Uterus (tissue), 4 donors: ENCODE measurements at places on chromosomes 3 and 15.

- DNase-seq, result no peak
Observed at GRCh38 chr3:48015431-48016180, 610 bp downstream of the MAP4 start.

GRCh38 chr15:28272587-28272986 lies 49.4 kb downstream of the HERC2 start:
- no peak for DNase-seq

DNA sequence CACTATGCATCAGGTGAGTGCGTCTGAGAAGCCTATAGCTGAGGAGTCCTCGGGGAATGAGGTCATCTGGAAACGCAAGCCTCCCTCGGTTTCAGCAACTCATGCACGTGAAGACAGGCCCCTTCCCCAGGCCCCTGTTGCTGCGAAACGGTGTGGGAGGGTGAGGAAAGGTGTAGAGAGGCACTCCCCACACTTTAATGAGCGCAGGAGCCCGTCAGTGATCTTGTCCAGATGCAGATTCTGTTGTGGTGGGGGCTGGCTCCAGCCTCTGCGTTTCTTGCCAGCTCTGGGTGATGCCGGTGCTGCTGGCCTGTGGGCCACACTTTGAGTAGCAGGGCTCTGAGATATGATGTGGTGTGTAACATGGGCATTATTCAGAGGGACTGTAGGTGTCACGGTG lies 38.6 kb upstream of the LACTB start:
- DNase-seq, result peak; percentile 92

- no peak for DNase-seq
Observed at GRCh38 chr15:75161917-75162414, 39.7 kb upstream of the C15orf39 start.

GRCh38 chr3:171831936-171832335 lies 11.2 kb upstream of the TMEM212 start:
- DNase-seq, result no peak

GRCh38 chr15:63210151-63211091 lies 21.0 kb downstream of the RAB8B start:
- DNase-seq, result no peak

DNA sequence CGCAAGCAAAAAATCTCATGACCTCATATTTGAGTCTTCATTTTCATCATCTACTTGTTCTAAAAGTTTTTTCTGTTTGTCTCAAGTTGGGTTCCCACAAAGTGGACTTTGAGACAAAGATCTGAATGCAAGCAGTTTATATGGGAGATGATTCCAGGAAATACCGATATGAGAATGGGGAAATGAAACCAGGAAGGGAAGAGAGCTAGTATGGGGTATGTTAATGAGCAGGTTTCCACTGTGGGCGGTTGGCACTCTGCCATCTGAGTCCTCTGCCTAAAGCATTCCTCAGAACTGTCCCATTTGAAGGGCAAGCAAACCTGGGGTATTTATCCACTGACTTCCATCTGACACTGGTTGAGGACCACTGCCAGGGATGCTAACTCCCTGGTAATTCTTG lies 8.8 kb downstream of the ADPRH start:
- no peak for DNase-seq

GRCh38 chr3:181290941-181291340 lies 301.4 kb upstream of the DNAJC19 start:
- DNase-seq, result no peak

- no peak for DNase-seq
Observed at GRCh38 chr3:177571944-177572315, 374.6 kb upstream of the TBL1XR1 start.

- DNase-seq, result peak; percentile 69
Observed at GRCh38 chr15:90062023-90062442, 40.2 kb downstream of the IDH2 start.

GRCh38 chr3:139226731-139227130 lies 117.1 kb upstream of the MRPS22 start:
- no peak for DNase-seq

DNA sequence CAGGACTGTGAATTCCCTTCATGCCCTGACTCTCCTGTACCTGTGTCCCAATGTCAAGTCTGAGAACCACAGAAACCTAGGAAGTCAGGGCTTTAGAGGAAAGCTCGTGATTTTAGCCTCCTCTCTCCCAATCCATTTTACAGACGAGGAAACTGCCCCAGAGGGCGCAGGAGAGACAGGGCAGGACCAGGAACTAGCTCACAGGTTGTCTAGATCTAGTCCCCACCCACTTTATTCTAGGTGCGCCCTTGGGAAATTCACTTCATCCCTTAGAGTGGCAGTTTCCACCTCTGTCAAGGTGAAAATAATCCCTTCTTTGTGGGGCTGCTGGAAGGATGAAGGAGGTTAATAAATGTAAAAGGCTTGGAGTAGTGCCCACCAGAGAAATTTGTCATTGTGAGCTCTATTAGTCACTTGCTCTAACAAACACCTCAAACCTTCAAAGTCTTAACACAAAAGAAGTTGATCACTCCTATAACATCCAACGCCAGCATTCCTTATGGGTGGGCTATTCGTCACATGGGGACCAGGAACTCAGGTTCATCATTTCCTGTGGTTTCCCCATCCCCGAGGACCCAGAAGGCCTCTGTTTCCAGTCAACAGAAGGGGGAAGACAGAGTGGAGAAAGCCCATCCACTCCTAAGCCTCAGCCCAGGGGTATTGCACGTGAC lies 282.3 kb downstream of the XXYLT1 start:
- DNase-seq, result no peak

- DNase-seq, result peak; percentile 63
Observed at GRCh38 chr15:67892559-67893377, 52.9 kb upstream of the RNU6-1 start.

DNA sequence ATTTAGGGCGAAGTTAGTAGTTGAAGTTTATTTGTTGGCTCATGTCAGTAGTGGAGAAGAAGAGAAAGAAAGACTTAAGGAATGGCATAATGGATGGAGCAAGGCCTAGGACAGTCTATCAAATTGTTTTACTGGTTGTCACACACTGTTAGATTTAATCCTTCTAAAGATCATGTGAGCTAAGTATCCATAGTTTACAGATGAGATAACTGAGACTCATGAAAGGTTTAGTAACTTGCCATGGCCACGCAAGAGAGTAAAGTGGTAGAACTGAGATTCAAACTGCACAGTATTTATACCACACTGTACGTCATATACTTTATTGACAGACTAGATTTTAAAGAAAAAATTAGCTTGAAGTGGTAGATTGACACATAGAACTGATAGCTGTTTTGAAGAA lies 11.4 kb downstream of the SPRED1 start:
- no peak for DNase-seq

DNA sequence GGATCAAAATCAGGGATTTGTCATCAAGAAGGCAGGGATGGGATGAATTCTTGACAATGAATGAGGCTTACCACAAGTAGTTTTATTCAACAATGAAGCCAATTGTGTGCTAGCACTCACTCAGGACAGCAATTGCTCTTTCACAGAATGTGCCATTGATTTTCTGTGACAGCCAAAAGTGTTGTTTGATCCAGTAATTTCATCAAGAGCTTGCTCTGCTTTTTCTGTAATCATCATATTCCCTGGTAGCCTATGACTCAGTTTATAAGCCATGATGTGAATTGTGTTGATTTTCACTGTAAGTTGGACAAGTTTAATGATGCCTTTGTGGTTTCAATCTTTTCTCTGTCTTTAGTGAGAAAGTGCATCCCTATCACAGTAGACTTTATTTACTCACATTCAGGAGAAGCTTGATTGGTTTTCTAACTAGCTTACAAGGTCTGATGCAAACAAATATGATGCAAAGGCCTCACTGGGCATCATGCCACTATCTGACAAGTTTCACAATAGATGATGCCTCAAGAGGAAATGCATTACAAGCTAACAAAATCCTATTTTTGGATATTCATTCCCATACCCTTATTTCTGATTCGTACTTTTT lies 13.6 kb upstream of the CSRNP1 start:
- peak; percentile 33 for DNase-seq

DNA sequence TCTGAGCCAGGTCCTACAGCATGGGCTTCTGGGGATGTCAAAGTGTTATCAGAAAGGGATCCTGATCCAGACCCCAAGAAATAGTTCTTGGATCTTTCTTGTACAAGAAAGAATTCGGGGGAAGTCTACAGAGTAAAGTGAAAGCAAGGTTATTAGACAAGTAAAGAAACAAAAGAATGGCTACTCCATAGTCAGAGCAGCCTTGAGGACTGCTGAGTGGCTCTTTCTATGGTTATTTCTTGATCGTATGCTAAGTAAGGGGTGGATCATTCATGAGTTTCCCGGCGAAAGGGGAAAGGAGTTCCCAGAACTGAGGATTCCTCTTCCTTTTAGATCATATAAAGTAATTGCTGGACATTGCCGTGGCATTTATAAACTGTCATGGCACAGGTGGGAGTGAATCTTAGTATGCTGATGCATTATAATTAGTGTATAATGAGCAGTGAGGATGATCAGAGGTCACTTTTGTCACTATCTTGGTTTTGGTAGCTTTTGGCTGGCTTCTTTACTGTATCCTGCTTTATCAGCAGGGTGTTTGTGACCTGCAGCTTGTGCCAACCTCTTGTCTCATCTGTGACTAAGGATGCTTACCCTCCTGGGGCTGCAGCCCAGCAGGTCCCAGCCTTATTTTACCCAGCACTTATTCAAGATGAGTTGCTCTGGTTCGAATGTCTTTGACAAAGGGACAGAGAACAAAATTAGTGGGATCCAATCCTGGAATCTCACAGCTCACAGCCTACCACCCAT lies 41.0 kb downstream of the CRYGS start:
- DNase-seq, result no peak

- no peak for DNase-seq
Observed at GRCh38 chr15:81302701-81303109, 21.2 kb downstream of the STARD5 start.

GRCh38 chr3:17292556-17292955 lies 407.8 kb downstream of the PLCL2 start:
- DNase-seq, result no peak

DNA sequence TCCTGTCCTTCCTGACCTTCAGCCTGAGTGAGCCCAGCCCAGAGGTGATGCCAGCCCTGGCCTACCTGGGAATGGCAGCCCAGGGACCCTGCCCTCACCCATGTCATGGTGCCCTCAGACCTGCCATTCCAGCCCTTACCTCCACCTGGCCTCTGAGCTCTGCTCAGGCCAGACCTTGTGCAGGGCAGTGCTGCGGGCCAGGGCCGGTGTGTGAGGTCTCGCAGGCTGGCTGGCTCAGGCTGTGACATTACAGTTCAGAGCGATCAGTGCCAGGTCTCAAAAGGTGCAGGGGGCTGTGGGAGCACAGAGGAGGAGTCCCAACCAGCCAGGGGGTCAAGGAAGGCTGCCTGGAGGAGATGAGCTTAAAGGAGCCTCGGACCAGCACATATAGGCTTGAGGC lies 6.4 kb upstream of the CPLX3 start:
- DNase-seq, result no peak

DNA sequence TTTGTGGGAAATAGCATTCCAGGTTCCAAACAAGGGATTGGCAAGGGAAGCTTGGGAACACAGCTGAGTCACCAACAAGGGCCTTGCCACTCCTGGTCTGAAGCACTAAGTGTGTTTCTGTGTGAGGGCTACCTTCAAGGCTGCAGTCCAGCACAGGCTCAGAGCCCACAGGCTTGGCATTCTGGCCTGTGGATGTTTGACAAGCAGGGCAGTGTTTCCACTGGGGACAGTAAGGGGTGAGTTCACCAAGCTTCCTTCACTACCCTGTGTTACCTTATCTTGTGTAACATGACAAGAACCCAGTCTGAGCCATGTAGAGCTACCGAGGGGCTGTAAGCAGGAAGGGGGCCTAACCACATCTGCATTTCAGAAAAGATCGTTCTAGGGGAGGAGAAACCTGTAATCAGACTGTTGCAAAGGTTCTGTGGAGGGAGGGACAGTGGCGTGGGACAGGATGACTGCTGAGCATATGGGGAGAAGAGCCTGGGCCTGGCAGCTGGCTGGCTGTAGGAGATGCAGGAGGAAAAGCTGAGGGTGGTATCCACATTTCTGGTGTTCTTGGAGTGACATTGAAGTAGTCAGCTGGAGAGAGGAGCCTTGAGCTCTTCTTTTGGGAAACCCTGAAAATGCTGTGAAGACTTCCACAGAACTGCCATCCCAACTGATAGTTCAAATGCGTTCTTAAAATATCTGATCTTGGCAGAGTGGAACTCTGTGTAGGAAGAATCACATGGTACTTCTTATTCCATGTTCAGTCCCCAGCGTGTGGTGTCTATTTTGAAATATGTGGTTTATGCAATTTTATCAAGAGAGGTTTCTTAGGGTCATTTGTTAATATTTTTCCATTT lies 61.3 kb downstream of the CTDSPL start:
- DNase-seq, result no peak

GRCh38 chr3:70959506-70960291 lies 623.8 kb downstream of the FOXP1 start:
- DNase-seq, result no peak

DNA sequence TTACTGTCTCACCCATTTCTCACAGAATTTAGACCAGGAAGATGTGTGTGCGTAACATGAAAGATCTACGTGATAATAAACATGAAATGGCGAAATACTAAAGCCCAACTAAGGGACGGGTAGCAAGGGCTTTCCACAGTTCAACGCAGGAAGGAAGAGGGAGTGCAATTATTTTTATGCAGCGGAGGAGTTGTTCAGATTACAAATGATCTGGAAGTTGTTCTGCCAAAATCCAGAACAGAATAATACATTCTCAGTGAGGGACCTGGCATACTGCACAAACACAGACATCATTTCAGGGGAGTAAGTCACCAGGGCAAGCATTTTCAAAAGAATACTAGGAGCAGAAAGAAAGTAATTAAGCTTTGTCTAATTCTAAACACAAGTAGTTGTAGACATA lies 133.6 kb upstream of the RAP2B start:
- DNase-seq, result no peak

GRCh38 chr3:105274536-105274935 lies 92.2 kb upstream of the ALCAM start:
- DNase-seq, result no peak

DNA sequence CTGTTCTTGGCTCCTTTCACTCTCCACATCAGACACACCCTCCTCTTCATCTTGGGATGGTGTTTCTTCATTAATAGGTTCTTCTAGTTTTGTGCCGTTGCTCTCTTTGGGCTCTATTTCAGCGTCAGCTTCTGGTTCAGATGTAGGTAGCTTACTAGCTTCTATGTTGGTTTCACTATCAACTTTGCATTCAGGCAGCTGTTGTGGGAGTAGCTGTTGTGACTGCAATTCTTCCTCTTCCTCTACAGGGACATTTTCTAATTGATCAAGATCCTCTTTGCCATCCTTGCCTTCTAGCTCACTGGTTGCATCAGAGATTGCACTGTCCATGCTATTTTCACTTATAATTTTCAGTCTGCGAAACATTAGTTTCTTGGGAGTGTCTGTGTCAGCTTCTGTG lies 80.1 kb downstream of the SETD2 start:
- no peak for DNase-seq

DNA sequence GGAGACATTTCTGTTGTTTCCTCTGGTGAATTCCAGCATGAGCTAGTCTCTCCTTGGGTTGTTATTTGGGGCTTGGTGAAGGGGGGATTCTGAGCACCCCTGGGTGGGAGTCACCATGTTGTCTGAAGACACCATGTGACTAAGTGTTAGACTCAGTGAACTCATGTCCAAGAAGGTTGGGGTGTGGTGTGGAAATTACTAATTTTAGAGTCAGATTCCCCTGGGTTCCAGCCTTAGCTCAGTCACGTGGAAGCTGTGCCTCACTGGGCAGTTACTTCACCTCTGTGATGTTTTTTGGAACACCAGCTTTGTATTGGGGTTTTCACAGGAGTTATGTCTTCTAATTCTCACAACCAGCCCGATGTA lies 171.5 kb downstream of the RPLP1 start:
- DNase-seq, result no peak

GRCh38 chr3:95586754-95587153 lies 1227.6 kb upstream of the EPHA6 start:
- no peak for DNase-seq
